ENCODE measurements at places on chromosomes 5 and 9.

- DNase-seq, result peak; percentile 33
Measured at GRCh38 chr9:133998915-133999595, 6.9 kb upstream of the VAV2 start.

GRCh38 chr5:118778941-118779340 is 209.4 kb downstream of the DTWD2 start:
- no peak for DNase-seq

GRCh38 chr5:134466241-134467069 is 54.8 kb upstream of the CDKN2AIPNL start:
- peak; percentile 77 for DNase-seq

DNA sequence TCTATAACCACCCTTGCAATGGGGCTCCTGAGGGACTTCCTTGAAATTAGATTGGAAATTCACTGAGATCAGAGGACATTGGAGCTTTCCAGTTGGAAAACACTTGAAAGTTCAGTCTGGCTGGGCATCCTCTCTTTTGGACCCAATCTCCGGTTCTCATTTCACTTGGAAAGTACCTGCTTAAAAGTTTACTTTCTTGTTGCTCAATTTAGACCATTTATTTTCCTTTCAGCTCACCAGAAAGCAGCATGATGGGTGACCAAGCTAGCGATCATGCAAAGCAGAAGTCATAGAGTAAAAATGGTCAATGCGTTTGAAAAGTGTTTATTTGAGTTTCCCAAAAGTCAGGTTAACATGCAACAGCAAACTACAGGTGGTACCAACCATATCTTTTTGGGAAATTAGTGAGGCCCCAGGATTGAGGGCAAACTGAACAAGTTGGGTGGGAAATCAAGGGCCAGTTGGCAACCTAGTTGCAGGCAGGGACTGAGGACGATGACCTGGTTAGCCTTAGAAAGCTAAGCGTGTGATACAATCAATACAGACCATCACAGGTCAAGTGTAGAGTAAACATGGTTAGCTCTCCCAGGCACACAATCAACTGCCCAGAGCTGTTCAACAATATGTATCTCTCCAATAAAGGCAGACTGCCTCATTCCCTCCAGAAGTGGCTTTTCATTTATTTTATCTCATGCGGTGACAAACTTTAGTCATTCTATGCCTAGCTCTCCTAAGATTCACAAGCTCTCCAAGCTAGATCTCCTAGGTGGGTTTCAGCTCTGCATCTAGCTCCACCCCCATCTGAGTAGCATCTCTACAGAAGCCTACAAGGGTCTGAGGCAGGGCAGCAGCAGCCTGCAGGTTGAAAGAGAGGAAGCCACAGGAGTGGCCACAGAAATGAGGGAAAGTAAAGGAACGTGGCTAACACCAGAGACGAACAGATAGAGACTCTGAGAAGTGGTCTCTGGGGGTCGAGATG is 136.9 kb downstream of the UGCG start:
- no peak for DNase-seq

DNA sequence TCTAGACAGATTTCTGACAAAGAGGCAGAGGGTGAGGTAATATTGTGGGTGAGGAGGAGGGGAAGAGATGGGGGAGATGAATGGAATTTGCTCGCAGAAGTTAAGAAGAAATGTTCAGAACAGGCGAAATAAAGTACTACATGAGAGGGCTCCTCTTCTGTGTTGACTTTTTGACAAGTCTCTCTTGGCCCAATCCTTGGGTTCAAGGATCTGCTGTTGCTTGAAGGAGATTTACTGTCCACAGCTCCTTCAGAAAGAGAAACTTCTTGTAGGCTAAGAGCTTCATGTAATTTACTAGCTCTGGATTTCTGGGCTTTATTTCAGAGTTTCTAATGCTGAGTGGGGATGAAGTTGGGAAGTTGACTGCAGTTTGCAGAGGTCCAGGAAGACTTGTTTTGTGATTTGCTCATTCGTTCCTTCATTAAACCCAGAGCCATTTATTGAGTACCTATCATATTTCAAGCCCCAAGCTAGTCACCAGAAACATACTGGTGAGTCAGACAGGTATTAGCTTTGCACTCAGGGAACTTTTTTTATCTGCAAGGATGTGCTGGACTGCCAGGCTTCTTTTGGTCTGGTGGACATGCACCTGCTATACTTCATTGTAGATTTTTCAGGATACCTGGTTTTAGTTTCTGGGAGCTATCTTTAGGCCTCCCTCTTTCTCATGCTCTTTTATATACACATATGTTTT is 402.9 kb upstream of the CLINT1 start:
- DNase-seq, result no peak

DNA sequence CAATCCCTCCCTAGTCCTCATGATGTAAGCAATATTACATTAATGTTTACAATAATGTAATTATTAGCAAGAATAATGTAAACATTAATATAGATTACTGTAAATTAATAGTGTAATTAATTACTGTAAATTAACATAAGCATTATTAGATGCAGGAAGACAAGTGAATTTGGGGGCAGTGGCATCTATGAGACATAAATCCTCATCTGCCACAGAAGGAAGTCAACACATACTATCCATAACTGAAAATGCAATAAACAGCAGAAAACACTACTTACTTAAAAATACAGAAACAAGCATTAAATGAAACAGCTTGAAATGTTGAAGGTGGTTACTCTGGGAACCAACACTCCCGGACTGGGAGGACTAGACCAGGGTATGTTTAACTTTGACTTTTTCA is 685 bp upstream of the NIPSNAP3A start:
- no peak for DNase-seq

DNA sequence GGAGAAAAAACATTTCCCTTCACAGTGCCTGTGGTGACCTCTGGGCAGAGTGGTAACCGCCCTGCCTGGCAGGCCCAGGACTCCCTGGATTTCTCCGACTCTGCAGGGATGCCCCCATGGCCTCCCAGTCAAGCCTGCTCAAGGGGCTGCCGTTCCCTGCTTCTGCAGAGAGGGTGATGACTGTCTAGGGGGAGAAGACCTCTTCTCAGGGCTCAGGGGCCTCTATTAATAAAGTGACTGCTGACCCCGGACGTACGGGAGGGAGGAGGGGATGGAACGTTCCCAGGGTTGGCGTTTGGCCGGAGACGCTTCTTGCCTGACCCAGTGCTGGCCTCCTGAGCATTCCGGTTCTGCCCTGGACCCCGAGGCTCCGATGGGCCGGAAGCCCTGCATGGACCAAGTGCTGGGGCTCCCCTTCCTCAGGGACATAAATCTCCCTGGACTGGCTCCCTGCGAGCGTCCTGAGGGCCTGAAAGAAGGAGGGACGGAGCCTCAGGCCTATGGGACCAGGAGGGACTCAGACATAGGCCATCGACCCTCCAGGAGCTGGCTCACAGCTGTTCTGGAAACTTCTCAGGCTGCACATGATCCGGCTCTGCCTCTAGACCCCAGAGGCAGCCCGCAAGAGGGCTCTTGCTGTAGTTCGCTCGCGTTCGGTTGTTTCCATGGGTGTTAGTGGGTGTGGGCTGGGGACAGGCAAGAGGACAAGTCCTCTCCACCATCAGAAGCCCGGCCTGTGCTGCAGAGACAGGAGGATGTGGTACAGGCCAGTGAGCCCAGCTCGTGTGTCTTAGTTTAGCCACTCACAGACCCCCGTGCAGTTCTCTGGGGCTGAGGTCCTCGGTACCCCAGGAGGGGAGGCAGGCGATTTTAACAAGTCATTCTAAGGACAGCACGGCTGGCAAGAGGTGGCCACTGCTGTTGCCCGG is 8.1 kb upstream of the RNU6ATAC start:
- no peak for DNase-seq

DNA sequence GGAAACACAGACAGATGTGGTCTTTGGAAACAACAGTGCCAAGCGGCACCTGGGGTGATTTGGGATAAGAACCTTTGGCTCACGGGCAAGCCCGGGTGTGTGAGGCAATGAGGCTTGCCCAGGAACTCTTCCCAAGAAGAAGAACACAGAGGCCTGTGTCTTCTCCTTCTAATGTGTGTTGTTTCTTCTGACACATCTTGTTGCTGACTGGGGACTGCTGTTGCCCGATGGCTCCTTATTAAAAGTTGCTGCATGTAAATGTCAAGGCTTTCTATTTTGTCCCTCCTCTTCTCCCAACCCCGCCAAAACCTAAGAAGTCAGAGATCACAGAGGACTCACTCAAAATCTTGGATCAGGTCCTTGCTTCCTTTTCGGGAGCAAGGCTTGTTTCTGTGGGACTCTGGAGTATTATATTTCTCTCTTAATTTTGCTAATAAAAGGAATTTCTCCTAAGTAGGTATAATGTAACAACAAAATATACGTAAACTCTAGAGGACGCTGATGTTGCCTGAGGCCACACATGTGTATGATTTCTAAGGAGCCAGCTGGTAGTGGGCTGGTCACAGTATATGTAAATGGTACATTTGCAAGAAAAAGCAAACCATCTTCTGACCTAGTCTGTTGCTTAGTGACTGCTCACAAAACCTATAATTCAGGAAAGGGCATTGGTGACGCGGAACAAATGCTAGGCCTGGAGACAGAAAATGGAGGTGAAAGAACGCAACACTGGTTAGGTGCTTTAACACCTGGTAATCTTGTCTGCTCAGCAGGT is 232.5 kb downstream of the GADD45G start:
- DNase-seq, result no peak

- DNase-seq, result peak; percentile 24
Measured at GRCh38 chr9:18890372-18890771, 142.6 kb downstream of the SAXO1 start.

- DNase-seq, result peak; percentile 3
Measured at GRCh38 chr5:114192108-114192507, 169.8 kb upstream of the KCNN2 start.

GRCh38 chr5:63685454-63685853 is 276.8 kb downstream of the HTR1A start:
- DNase-seq, result no peak

GRCh38 chr5:131952301-131952857 is 6.9 kb upstream of the MEIKIN start:
- no peak for DNase-seq

GRCh38 chr9:15298362-15298761 is 8.7 kb downstream of the TTC39B start:
- no peak for DNase-seq

DNA sequence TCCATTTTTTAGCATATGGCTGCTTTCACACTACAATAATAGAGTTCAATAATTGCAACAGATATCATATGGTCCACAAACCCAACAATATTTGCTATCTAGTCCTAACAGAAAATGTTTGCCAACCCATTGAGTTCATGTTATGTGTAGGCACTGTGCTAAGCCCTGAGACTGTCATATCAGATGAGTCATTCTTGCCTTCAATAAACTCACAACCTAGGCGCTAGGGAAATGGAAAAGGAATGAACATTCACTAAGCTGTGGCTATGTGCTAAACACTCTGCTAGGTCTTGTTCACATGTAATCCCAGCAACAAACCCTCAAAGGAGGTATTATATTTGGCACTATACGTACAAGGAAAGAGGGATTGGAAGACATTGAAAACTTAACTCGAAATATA is 8.4 kb upstream of the TIMD4 start:
- DNase-seq, result no peak

GRCh38 chr5:122999947-123000563 is 36.5 kb downstream of the PPIC start:
- peak; percentile 64 for DNase-seq

GRCh38 chr9:85158512-85158911 is 489.0 kb downstream of the NTRK2 start:
- no peak for DNase-seq

- no peak for DNase-seq
Measured at GRCh38 chr5:111528056-111528455, 15.7 kb upstream of the STARD4 start.

- peak; percentile 89 for DNase-seq
Measured at GRCh38 chr5:74017786-74018211, 391.8 kb downstream of the ARHGEF28 start.

- peak; percentile 97 for DNase-seq
Measured at GRCh38 chr9:105296877-105297287, 52.4 kb downstream of the SLC44A1 start.

DNA sequence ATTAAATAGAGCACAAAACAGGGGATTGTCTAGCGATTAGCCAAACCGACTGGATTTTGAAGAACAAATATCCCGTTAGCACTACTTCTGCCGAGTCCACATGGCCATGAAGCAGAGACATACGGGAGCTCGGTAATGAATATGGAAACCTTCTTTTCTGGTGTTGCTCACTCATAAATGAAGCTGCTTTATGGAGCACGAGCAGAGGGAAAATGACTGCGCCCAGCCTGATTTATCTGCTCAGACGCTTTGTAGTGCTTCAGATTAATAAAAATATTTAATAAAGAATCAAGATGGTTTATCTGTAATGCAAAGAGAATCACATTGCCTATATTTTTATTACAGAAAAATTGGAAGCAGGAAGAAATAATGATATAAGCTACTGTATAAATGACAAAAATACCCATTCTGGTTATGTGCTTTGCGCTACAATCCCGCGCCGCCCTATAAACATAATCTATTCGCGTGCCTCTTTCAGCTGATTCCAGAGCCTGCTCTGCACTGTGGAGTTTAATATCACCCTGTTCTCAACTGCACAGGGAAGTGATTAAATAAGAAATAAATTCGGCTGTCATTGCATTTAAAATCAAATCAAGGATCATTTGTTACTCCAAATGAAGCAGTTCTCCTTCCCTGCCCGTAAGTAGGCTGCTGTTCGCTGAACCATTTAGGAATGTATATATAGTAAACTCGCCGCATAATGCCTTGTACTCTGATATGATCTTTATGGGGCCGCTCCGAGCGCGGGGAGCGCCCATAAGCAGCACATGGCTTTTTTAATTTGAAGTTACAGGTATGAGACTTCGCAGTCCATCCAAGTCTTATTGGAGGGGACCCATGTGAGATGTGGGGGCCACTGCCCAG is 22.3 kb upstream of the UBAC1 start:
- no peak for DNase-seq

DNA sequence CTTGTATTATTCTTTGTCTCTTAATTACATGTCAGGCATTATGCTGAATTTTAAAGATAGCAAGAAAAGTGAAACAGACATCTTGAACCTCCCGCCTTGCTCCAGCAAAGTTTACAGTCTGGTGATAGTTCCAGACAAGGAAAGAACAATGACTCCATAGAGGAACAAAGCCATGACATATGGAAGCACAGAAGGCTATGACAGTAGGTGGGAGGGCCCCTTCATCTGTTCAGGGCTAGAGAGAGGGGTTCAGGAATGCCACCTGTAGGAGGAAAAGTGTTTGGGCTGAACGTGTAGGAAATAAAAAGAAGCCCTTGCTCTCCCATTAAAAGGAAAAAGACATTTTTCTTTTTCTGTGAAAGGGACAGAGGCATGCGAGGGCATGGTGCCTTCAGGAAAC is 315.6 kb downstream of the TRIM32 start:
- no peak for DNase-seq

DNA sequence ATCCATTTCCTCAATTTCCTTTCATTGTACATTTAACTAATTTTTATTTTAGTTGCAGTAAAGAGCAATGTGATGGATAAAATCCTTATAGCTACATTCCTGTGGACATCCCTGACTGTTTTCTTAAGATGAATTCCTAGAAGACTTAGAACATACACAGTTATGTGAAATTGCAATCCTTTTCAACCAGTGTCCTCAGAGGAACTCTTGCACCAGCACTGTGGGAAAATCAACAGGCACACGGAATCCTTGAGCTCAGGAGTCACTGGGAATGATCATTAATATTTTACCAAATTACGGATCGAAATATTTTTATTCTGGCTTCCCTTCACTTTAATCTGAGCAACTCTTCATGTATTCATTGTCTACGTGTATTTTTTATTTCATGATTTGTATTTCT is 901.9 kb upstream of the WWC1 start:
- DNase-seq, result no peak

- no peak for DNase-seq
Measured at GRCh38 chr9:105296445-105296844, 52.0 kb downstream of the SLC44A1 start.
